HFFc6 (cell line): ENCODE measurements at places on chromosomes 13 and 19.
A peak's percentile ranks its signal among the peaks of the same experiment; 100 is the strongest.

DNA sequence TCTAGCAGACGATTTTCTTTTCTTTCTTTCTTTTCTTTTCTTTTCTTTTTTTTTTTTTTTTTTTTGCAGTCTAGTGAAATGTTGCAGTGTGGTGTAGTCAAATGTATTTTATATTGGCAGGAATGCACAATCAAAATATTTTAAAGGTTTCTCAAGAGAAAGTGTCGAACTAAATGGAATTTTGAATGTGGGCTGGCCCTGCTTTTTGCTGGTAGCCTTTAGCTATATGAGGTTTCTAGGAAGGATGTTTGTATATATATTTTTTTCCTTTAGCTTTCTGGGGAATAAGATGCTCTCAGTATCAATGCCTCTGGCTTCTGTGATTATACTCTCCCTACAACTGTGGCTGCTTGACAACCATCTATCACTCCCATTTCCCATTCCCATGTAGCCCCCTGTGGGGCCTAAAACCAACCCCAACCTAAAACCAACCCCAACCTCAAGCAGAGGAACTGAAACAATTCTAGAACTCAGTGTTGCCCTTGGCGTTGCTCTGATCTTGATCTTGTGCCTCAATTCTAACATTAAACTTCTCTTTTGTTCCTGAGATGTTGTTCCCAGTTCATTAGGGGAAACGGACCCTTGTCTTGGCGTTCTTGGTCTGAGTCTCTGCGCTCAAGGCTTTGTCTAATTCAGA is 27.1 kb downstream of the CYSLTR2 start:
- DNase-seq: no peak

DNA sequence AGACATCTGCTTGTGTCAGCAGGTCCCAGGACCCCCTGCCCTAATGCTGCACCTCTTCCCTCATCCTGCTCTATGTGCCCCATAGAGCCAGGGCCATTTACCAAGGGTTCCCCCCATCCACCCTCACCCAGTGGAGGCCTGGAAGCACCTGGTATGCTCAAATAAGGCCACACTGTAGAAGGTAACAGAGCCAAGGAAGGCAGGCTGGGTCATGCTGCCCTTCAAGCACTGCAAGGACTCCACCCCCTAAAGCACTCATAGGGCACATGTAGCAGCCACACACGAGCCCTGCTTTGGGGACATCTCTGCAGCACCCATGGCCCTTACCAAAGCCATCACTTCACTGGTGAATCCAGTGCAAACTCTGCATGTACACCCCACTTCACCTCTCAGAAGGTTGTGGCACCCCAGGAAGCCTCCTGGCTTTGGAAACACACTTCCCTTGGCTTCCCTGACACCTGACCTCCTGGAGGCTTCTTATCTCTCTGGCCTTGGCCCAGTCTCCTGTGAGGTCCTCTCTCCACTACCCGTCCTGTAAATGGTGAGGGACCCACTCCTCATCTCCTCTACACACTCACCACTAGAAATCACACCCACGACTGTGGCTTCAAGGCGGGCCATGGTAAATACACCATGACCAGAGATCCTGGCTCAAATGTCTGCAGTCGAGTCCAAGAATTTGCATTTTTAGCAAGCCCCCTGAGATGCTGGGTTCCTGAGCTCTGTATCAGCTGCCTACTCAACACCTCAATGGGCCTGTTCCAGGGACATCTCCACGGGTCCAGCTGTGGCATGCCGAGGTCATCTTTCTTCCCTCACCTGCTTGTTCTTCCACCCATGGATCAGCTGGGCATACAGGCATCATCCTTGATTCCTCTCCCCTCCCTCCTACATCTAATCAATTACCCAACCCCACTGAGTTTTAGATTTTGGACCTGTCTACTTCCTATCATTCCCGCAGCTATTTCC is 80.9 kb upstream of the DOCK9 start:
- DNase-seq: no peak

DNA sequence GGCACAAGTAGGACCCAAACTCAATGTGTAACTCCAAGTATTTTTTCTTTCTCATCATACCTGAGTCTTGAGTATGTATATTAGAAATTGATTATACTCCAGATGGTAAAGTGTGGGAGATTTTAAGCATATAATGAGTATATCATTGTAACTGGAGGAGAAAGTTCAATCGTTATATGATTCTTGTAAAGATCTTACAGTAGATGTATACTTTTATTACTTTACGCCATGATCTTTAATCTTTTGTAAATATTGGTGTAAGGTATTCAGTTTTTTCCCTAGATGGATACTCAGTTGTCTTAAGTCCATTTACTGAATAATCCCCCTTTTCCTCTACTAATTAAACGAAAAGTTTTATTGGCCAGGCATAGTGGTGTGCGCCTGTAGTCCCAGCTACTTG is 25.2 kb downstream of the PAN3 start:
- DNase-seq: no peak

- DNase-seq: no peak
Observed at GRCh38 chr13:51916962-51917361, 55.2 kb downstream of the CCDC70 start.

DNA sequence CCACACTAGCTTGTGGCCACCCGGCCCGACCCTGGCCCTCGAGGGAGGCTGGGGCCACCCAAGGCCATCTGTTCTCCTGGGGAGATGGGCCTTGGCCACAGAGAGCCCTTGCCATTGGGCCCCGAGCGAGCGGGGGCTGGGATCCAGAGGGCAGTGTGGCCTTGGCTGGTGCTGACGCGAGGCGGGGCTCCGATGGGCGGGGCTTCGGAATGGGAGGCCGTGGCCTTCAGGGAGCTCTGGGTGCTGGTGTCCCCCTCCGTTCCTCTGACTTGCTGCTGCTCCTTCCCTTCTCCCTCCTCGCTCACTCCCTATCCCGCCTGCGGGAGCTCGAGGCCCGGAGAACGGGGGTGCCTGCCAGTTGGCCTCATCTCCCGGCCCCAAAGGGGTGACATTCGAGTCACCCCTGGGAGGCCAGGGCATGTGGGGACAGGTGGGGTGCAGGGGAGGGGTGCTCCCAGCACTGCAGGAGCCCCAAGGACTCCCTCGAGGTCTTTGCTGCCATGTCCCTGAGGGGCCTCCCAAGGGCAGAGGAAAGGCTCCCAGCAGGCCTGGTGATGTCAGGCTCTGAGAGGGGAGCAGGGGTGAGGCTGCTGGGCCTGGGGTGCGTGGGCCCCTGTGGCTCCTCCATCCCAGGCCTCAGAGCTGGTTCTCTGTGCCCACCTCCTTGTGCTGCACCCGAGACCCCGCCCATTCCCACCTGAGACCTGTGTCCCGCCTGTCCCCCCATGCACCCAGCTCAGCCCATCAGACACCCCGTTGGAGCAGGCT is 4.2 kb downstream of the NCLN start:
- DNase-seq: no peak

DNA sequence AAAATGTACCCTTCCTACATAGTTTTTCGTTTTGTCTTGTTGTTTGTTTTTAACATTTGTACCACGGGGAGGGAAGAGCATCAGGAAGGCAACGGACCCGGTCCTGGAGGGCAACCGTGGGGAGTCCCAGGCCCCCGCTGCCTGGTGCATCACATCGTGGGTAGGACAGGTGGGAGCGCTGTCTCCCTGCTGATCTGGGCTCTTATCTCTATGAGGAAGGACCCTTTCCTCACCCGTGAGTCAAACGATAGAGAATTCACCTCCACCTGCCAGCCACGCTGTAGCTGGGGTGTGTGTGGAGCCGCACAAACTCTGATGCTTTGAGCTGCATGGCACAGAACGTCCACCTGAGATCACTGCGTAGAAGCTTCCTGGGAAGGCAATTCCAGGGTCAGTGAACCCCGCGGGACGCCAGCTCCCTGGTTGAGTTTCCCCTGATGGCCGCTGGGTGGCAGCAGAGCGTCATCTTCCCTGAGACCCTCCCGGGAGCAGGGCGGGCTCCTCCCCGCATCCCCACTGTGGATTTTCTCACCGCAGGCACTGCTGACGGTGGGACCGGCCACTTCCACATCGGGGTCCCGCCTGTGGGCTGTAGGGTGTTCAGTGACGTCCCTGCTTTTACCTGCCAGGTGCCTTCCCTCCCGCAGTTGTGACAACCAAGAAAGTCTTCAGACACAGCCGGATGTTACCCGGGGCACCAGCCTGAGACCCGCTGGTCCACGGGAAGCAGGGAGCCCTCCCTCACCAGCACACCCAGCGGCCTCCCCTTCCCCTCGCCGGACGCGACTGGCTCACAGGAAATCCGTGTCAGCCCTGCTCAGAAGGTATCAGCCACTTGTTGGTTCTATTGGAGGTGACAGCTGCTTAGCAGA is 54.7 kb downstream of the ZNF787 start:
- no peak for DNase-seq

DNA sequence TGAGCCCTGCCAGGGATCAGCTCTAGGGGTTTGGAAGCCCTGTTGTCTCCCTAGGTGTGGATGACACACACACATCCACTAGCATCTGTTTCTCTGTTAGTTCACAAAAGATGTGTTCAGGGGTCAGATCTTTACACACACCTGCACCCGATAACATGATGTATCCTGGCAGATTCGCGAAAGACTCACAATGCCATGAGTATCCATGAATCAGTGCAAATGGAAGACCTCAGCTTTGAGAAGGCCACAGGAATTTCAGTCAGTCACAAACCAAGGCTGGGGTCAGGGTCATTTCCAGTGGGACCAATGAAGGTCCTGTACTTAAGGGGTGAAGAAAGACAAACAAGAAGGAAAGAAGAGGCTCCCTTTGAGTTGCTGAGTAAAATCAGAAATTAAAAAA is 898.2 kb downstream of the UQCRFS1 start:
- DNase-seq: no peak

GRCh38 chr13:22161871-22162270 is 491.0 kb downstream of the FGF9 start:
- DNase-seq: no peak

DNA sequence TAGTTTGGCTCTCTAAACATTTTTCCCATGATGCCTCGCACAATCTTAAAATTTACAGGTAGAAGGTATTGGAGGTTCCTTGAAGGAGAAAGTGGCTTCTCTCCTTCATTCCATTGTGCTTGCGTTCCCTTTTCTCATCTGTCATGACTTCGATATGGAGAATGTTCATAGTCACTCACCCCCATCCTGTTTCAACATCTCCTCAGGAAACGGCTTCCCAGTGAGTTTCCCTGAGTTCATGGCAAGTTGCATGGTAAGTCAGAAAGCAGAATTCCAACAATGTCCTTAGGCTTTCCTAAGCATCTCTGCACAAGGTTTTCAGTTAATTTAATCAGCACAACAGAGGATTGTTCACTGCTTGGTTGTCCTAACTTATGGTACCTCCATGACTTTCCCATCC is 581.8 kb upstream of the SLITRK5 start:
- no peak for DNase-seq

GRCh38 chr13:33438918-33439317 is 153.4 kb upstream of the STARD13 start:
- no peak for DNase-seq

GRCh38 chr13:112647256-112647655 is 42.6 kb upstream of the ATP11A start:
- no peak for DNase-seq

GRCh38 chr13:52158629-52159158 is 703 bp downstream of the NEK3 start:
- DNase-seq: no peak

DNA sequence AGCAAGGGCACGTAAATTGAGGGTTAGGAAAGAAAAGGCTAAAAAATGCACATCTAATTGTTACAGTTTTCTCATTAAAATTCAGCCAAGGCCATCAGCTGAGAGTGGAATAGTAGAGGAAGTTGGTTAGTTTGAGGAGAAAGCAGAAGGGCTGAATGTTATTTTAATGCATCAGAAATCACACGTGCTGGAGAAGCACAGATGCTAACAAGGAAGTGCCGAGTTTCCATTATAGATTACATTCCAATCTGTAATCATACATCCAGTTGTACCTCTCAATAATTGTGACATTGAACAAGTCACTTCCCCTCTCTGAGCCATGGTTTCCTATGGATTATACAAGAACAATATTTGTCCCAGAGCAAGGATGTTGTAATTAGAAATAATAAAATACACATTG is 25.1 kb downstream of the FPR3 start:
- no peak for DNase-seq

DNA sequence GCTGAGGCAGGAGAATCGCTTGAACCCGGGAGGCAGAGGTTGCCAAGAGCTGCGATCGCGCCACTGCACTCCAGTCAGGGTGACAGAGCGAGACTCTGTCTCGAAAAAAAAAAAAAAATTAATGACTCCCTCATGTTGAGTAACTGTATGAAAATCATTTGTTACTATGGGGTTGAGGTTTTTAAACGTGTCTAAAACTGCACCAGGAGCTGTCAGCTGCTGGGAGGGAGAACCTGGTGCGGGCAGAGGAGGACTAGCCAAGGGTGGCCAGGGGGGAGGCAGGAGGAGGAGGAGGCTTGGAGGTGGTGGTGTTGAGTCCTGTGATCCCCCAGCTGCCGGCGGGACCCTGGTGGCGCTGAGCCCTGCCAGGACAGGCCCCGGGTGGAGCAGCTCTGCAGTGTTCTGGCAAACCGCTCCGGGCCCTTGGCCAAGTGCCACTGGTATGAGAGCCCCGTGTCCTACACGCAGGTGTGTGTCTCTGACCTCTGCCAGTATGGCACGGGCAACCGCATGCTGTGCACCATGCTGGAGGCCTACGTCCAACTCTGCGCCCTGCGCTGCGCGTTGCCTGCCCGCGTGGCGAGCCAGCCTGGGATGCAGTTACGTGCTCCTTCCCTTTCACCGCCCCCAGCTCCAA is 17.1 kb upstream of the FXYD3 start:
- DNase-seq: no peak

DNA sequence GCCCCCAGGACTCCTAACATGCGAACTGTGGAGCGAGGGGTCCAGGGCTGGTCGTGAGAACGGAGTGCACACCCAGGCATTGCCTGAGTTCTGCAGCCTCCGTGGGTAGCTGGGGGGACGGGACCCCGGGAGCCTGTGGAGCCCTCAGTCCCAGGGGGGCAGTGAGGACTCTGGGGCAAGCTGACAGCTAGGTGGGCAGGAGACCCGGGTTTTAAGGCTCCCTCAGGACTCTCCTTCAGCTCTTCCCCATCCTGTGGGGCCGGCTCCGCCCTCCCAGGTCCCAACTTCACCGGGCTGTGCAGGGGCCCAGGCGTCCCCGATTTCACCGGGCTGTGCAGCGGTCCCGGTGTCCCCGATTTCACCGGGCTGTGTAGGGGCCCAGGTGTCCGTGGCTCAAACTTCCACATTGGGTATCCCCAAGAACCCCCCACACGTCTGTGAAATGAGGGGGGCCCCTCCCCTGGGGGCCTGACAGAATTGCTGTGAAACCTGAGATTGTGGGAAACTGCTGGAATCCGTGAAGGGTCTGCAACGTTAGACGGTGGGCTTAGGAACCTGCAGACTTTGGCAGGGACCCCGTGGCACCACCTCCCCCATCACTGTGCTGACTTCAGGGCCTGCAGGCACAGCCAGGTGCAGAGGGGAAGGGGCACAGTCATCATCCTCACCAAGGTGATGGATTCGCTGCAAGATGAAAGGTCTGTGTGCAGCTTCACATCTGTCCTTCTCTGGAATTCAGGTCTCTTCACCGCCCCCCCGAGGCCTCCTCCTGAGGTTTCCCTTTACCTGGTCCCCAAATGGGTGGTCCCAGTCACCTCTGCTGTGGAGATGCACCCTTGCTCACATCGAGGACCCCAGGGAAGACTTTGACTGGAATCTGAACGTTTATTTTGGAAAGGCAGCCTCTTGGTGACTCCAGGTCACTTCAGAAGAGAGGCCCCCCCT is 73.2 kb upstream of the MCF2L start:
- DNase-seq: no peak

- DNase-seq: peak; percentile 60
Observed at GRCh38 chr13:40540328-40541044, 126.0 kb downstream of the FOXO1 start.

GRCh38 chr13:43085545-43085944 is 62.2 kb downstream of the DNAJC15 start:
- DNase-seq: peak; percentile 41
